Right atrium auricular region (tissue), 2 donors: ENCODE measurements at places on chromosomes 3 and 15. TPM values are rescaled to one million over a fixed set of nuclear protein-coding genes. Genes with fewer than 3 reads are reported as not detected.

GRCh38 chr3:152961323-152961722 is 126.4 kb downstream of the P2RY1 start:
- no peaks in the 10 kb centered on the region for H3K27me3 ChIP-seq
- no peak for DNase-seq
- no peak overlapping the region for H3K27ac ChIP-seq
- H3K36me3 ChIP-seq, result no peaks in the 10 kb centered on the region
- H3K4me1 ChIP-seq, result no peaks in the 10 kb centered on the region
- H3K4me3 ChIP-seq, result no peak overlapping the region

DNA sequence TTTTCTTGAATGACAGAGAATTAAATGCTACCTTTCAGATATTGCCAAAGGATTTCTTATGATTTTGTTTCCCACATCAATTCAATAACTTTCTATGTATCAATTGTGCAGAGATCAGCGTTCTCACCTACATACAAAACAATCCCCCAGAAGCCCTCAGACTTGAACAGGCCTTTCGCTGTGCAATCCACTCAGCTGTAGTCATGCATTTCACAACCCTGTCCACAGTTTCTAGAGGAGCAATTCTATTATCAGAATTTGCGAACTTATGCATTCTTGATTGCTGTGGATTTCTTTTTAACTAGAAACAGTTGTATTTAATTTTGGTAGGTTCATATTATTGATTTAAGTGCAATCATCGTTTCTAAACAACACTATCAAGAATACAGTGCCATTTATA is 13.7 kb upstream of the ALCAM start:
- H3K4me3 ChIP-seq, result no peak overlapping the region
- DNase-seq, result no peak
- H3K4me1 ChIP-seq, result no peaks in the 10 kb centered on the region
- H3K27ac ChIP-seq, result no peak overlapping the region
- H3K27me3 ChIP-seq, result no peaks in the 10 kb centered on the region
- no peaks in the 10 kb centered on the region for H3K36me3 ChIP-seq

GRCh38 chr3:185406121-185406620 is 43.2 kb downstream of the MAP3K13 start:
- DNase-seq, result no peak
- H3K27ac ChIP-seq, result no peak overlapping the region
- no peaks in the 10 kb centered on the region for H3K36me3 ChIP-seq

DNA sequence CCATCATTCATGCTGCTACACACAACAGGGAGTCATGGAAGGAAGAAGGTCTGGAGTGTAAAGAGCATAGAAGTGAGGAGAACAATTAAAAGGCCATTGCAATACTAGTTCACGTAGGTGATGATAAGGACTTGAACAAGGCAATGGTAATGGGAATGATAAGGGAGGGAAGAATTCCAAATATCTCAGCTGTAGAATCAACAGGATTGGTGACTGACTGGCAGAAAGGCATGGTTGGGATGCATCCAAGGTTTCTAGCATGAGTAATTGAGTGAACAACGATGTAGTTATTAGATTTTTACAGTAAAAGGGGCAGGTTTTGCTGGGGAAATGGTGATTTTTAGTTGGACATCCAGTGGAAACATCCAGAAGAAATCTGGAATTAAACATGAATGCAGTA is 2.4 kb upstream of the SEC62 start:
- no peak overlapping the region for H3K27ac ChIP-seq
- H3K4me1 ChIP-seq, result peaks cover 18% of the 10 kb centered on the region
- no peak overlapping the region for H3K4me3 ChIP-seq
- DNase-seq, result no peak

DNA sequence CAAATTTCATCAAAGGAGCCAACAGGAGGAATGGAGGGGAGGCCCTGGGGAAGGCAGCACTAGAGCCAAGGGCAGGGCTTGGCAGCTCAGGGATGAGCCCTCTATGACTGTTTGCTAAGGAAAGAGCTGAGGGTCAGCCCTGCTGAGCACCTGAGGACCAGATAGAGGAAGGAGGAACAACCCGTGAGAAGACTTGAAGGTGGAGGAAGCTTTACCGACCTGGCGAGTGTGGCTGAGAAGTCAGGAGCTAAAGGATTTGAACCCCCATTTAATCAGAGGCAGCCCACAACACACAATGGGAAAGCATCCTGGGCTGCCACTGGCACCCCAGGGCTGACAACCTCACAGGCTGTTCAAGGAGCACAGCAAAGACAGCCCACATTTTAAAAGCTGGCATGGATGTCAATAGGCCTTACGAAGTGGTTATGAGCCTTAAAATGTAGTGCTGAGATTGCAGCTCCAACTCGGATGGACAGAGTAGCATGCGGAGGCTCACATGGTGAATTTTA is 20.7 kb upstream of the LRRC2 start:
- DNase-seq, result peak; percentile 13
- H3K27me3 ChIP-seq, result no peaks in the 10 kb centered on the region
- no peak overlapping the region for H3K4me3 ChIP-seq
- no peaks in the 10 kb centered on the region for H3K36me3 ChIP-seq

- H3K4me3 ChIP-seq, result no peak overlapping the region
- H3K27me3 ChIP-seq, result no peaks in the 10 kb centered on the region
- H3K36me3 ChIP-seq, result no peaks in the 10 kb centered on the region
- no peak overlapping the region for H3K27ac ChIP-seq
These were observed 730.2 kb downstream of the TUSC7 start for GRCh38 chr3:117439812-117440211.

- peaks cover 12% of the 10 kb centered on the region for H3K4me1 ChIP-seq
- no peaks in the 10 kb centered on the region for H3K27me3 ChIP-seq
- H3K4me3 ChIP-seq, result no peak overlapping the region
- no peak overlapping the region for H3K27ac ChIP-seq
These were observed 536.7 kb upstream of the TBL1XR1 start for GRCh38 chr3:177733936-177734335.

GRCh38 chr15:66007663-66008262 is 138.5 kb downstream of the RAB11A start:
- H3K27me3 ChIP-seq, result no peaks in the 10 kb centered on the region
- H3K4me3 ChIP-seq, result no peak overlapping the region
- H3K27ac ChIP-seq, result no peak overlapping the region
- H3K4me1 ChIP-seq, result no peaks in the 10 kb centered on the region
- no peak for DNase-seq

- no peaks in the 10 kb centered on the region for H3K27me3 ChIP-seq
- no peak for DNase-seq
- H3K27ac ChIP-seq, result peak overlapping the region; percentile 99
- H3K36me3 ChIP-seq, result no peaks in the 10 kb centered on the region
- peak overlapping the region; percentile 80 for H3K4me3 ChIP-seq
These were observed 1.4 kb upstream of the BCL6 start for GRCh38 chr3:187746442-187747281.

- no peaks in the 10 kb centered on the region for H3K4me1 ChIP-seq
- no peaks in the 10 kb centered on the region for H3K36me3 ChIP-seq
- no peak overlapping the region for H3K27ac ChIP-seq
- H3K4me3 ChIP-seq, result no peak overlapping the region
- no peaks in the 10 kb centered on the region for H3K27me3 ChIP-seq
These were observed 273.6 kb downstream of the THRB start for GRCh38 chr3:24220859-24221657.

DNA sequence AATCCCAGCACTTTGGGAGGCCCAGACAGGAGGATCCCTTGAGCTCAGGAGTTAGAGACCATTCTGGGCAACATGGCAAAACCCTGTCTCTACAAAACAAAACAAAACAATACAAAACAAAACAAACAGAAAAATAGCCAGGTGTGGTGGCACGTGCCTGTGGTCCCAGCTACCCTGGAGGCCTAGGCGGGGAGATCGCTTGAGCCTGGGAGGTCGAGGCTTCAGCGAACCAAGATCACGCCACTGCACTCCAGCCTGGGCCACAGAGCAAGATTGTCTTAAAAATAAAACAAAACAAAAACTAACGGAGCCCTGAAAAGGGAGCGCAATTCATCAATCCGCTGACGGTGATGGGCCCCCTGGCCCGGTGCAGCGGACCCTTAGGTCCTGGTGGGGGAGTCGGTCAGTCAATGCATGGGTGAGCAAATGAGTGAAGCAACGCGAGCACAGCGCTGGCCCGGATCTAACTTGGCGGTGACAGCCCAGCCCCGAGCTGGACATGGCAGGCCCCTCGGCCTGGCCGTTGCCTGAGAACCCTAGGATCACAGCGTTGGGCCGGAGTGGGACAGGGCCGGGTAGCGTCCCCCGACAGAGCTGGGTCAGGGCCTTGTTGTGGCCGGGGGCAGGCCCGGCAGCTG is 52.4 kb upstream of the BLM start:
- no peaks in the 10 kb centered on the region for H3K27me3 ChIP-seq
- no peaks in the 10 kb centered on the region for H3K36me3 ChIP-seq
- no peak for DNase-seq

DNA sequence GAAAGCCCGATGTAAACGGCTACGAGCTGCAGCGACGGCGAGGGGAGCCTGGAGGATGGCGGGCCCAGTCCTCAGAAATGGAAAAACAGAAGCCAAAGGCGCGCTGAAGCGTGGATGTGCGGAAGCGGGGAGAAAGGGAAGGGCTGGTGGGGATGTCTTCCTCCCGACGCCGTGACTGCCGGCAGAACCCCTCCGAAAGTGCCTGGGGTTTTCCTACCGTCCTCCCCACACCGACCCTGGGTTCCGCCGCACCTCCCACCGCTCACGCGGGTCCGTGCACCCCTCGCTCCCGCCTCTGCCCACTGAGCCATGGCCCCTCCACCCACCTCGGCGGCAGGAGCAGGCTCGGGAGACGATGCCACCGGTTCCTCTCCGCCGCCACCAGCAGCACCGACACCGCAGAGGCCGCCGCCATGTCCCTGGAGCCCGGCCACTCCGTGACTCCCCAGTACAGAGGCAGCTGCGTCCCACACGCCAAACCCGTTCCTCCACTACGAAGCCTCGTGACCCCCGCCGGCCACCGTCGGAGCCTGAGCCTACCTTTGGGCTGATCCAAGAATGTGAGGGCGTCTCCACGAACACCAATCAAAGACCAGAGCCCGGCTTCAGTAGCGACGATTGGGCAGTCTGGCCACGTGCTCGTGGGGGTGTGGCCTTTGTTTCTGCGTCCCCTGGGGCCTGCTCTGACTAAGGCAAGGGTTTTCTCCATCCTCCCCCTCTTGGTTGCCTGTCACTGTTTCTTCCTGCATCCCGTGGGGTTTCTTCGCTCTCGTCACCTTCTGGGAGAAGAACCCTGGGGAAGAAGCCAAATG is at the start of gene MCCC1:
TSS of gene MCCC1 (minus strand) at position 471 of the 812 bp plus-strand sequence. CDS start at position 415, 56 bp downstream.
- H3K36me3 ChIP-seq, result no peaks in the 10 kb centered on the region
- H3K27me3 ChIP-seq, result no peaks in the 10 kb centered on the region
- H3K27ac ChIP-seq, result peak within 1 kb of the TSS; percentile 84
- peak within 1 kb of the TSS; percentile 93 for H3K4me3 ChIP-seq
- H3K4me1 ChIP-seq, result no peaks in the 10 kb centered on the region

- no peak overlapping the region for H3K4me3 ChIP-seq
- peaks cover 7% of the 10 kb centered on the region for H3K4me1 ChIP-seq
- H3K36me3 ChIP-seq, result no peaks in the 10 kb centered on the region
- no peaks in the 10 kb centered on the region for H3K27me3 ChIP-seq
- no peak overlapping the region for H3K27ac ChIP-seq
These were observed 62.8 kb upstream of the PLSCR4 start for GRCh38 chr3:146313746-146314111.

- no peak overlapping the region for H3K27ac ChIP-seq
- peaks cover 10% of the 10 kb centered on the region for H3K4me1 ChIP-seq
- H3K4me3 ChIP-seq, result no peak overlapping the region
- no peak for DNase-seq
- H3K36me3 ChIP-seq, result no peaks in the 10 kb centered on the region
- H3K27me3 ChIP-seq, result no peaks in the 10 kb centered on the region
These were observed 77.2 kb downstream of the SCN10A start for GRCh38 chr3:38738630-38739395.

GRCh38 chr15:99745370-99746086 is 12.3 kb upstream of the LYSMD4 start:
- H3K4me3 ChIP-seq, result no peak overlapping the region
- H3K27ac ChIP-seq, result no peak overlapping the region
- no peaks in the 10 kb centered on the region for H3K36me3 ChIP-seq
- H3K4me1 ChIP-seq, result no peaks in the 10 kb centered on the region

DNA sequence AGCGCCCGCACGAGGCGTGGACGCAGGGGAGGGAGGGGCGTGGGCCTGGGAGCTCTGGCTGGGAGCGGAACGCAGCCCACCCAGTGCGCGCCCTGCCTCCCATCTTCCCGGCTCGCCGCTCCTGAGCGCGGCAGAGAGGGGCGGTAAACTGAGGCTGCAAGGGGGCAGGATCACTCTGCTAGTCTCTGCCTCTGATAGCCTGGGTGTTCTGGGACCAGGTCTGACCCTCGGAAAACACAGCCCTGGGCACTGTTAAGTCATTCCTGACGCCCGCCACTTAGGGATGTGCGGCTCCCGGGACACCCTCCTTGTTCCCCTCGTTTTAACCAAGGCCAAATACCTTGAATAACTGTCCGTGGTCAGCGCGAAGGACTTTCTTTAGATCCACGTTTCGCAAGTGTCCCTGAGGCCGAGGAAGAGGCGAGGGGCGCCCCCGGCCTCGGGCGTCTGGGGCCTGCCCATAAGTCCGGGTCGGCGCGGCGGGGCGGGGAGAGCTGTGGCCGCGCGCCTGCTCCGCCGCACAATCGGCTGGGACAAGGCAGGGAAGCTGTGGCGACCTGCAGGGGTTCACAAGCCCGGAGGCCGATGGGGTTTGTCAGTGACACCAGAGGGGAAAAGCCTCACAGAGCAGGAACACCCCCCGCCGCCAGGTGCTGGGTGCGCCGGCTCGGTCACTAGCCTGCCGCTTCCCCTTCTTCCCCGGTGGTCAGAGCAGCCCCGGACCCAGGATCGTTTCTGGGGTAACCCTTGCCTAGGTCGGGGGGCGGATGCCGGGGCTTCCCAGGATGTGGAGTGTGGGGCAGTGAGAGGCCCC is 1.5 kb downstream of the ITPKA start:
- no peak overlapping the region for H3K4me3 ChIP-seq
- H3K27me3 ChIP-seq, result no peaks in the 10 kb centered on the region
- H3K4me1 ChIP-seq, result no peaks in the 10 kb centered on the region

- H3K27me3 ChIP-seq, result no peaks in the 10 kb centered on the region
- no peak overlapping the region for H3K4me3 ChIP-seq
- peaks cover 33% of the 10 kb centered on the region for H3K4me1 ChIP-seq
- peaks cover 37% of the 10 kb centered on the region for H3K36me3 ChIP-seq
- no peak for DNase-seq
These were observed 31.1 kb downstream of the PLXND1 start for GRCh38 chr3:129575233-129575996.

- no peak for DNase-seq
- H3K4me1 ChIP-seq, result no peaks in the 10 kb centered on the region
- H3K27ac ChIP-seq, result no peak overlapping the region
- peaks cover 11% of the 10 kb centered on the region for H3K36me3 ChIP-seq
- no peaks in the 10 kb centered on the region for H3K27me3 ChIP-seq
These were observed 250.5 kb downstream of the ADAMTSL3 start for GRCh38 chr15:83904107-83905040.

DNA sequence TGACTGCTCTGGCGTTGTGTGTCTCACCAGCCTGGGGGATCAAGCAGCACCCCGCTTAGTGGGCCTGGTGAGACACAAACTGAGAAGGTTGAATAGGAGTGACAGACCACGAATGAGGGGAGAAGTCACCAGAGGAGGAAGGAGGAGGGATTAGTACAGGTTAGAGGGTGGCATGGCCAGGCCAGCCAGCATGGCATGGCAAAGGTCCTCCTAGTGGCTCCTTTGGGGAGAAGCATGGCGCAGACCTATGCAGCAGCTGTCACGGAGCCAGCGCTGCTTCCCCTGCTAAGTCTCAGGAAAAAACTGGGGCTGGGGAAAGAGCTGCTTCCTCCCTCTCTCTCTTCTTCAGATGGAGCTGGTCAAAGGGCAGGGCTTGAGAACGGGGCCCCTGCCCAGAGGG is 48.6 kb downstream of the ZDHHC3 start:
- peaks cover 56% of the 10 kb centered on the region for H3K36me3 ChIP-seq
- H3K4me3 ChIP-seq, result no peak overlapping the region
- H3K27ac ChIP-seq, result no peak overlapping the region
- H3K27me3 ChIP-seq, result no peaks in the 10 kb centered on the region

The SPINT1 gene
- total RNA-seq, result 13.0 TPM

The PLSCR5 gene
- not detected for total RNA-seq

The CRABP1 gene
- total RNA-seq, result not detected

The TRIM42 gene
- total RNA-seq, result not detected

The ADPRH gene
- 9.7 TPM for total RNA-seq

The NPHP3 gene
- total RNA-seq, result 12.2 TPM

The MOBP gene
- not detected for total RNA-seq

The C3orf80 gene
- total RNA-seq, result 0.28 TPM
